ENCODE measurements at places on chromosomes 2 and 18.

DNA sequence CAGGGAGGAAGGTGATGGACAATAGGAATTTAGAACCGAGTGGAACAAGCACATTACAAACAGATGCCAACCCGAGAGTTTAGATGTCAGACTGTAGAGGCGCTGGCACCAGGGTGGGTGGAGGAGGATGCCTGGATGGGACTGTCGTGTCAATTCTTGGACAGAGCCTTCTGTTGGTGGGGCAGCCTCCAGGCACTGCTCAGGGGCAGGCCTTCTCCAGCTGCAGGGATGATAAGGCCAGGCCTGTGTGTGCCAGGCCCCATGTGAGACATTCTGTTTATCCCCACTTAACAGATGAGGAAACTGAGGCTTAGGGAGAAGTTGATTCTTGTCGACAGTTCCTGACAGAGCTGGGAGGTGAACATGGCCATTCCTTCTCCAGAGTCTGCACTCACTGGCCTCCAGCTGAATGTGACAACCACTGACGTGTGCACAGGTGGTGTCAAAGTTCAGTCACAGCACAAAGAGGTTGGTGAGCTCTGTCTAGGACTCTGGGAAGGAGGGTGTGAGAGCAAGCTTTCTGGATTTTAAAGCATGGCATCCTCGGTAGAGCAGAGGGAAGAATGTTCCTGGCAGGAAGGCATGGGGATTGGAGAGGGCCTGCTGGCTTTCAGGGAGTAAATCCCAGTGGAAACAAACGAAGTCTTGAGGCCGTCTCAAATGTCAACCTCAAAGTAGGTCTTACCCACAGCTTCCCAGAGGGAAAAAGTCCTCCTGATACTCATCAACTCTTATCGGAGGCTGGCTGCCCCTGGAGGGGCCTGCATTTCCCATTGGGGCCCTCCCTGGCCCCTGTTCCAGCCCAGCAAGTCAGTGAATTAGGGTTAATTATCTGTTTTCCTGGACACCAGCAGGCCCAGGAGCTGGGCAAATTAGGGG is 52.4 kb downstream of the GLI2 start:
- no peak for DNase-seq

GRCh38 chr2:128361376-128362131 is 42.9 kb upstream of the HS6ST1 start:
- no peak for DNase-seq

DNA sequence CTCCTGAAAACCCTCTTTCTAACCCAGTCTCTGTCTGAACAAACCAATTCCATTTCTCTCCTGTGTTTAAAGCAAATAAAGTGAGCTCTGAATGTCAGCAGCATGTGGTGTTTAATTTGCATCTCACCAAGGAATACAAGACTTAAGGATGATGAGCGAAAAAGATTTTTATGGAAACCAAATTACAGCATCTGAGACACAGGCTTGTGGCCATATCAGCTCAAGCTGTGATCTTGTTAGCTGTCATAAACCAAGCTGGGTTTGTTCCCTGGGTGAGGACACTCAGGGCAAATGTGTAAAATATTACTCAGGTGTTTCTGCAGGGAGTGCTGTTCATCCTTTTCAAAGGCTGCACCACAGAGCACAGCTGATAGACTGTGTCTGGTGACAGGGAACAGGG is 129.3 kb upstream of the REV1 start:
- no peak for DNase-seq

DNA sequence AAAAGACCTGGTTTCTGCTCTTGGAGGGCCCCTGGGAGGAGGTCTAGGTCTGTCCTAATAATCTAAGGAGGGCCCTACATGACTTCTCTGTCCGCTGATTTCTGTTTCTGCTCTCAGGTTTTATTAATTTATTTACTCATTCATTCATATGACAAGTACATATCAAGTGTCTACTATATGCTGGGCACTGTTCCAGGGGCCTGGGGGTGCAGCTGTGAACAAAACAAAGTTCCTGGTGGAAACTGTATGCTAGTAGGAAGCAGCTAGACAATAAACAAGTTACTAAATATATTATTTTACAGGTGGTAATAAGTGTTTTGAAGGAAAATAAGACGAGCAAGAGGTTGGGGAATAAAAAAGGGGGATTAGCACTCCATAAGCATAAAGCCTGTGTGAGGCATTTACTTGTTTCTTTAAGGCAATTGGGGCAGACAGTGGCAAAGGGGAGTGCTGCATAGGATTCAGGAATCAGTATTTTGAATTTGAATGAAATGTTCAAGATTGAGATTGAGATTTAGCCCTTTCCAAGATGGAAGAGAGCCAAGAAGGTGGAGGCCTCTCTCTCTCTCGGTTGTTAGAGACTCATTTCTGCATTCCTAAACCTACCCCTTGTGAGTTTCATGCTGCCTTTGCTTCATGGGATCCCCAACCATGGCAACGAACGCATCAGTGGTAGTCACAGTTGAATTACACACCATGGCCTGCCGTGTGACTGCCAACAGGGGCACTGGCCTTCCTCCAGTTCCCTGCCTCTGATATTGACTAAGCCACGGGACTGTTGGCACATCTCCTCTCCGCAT is 28.3 kb downstream of the DRC1 start:
- no peak for DNase-seq

GRCh38 chr2:65070172-65070830 is 14.1 kb downstream of the CEP68 start:
- no peak for DNase-seq

DNA sequence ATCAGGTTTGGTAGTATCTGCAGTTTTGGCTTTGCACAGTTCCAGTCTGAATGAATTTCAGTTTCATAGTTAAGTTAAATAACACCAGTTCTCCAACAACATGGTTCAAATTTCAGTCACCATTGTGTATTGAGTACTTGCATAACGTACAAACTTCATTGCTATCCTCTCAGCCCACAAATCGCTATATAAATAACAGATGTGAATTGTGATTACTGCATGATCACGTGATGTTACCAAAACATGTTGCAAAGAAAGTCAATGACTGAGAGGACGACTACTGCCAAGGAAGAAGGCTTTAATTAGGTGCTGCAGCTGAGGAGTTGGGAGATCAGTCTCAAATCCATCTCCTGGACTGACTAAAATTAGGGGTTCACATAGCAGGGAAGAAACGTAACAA is 48.2 kb downstream of the COL4A4 start:
- DNase-seq, result no peak

All from T-helper 1 cell (primary cell).